ENCODE measurements at places on chromosomes 12 and 14. TPM values are rescaled to one million over a fixed set of nuclear protein-coding genes. Genes with fewer than 3 reads are reported as not detected.

GRCh38 chr12:12294215-12295005 lies 27.6 kb upstream of the LRP6 start:
- H3K27ac ChIP-seq: peak overlapping the region; percentile 59
- no peaks in the 10 kb centered on the region for H3K36me3 ChIP-seq
- peak; percentile 32 for DNase-seq
- no peaks in the 10 kb centered on the region for H3K27me3 ChIP-seq

DNA sequence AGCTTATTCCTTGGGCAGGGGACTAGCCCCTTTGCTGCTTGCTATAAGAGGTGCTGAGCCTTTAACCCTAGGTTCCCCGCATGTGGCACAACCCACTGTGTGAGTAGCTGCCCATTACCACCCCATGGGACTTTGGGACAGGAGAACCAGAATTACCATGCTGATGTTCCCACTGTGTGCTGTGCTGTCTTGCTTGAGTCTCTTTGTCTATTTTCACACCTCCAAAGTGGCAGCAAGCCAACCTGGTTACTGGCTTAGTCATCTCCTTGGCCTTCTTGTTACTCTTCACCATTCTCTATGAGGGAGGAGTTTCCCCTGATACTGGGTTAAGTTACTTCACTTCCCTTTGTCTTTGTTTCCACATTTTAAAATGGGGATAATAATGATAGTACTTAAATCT lies 73.4 kb upstream of the ETV6 start:
- no peaks in the 10 kb centered on the region for H3K36me3 ChIP-seq
- no peak overlapping the region for H3K4me3 ChIP-seq
- no peaks in the 10 kb centered on the region for H3K27me3 ChIP-seq
- DNase-seq: no peak
- H3K4me1 ChIP-seq: 0 out of 2 replicates have a peak, but pooled peaks cover 4% of the 10 kb centered on the region

DNA sequence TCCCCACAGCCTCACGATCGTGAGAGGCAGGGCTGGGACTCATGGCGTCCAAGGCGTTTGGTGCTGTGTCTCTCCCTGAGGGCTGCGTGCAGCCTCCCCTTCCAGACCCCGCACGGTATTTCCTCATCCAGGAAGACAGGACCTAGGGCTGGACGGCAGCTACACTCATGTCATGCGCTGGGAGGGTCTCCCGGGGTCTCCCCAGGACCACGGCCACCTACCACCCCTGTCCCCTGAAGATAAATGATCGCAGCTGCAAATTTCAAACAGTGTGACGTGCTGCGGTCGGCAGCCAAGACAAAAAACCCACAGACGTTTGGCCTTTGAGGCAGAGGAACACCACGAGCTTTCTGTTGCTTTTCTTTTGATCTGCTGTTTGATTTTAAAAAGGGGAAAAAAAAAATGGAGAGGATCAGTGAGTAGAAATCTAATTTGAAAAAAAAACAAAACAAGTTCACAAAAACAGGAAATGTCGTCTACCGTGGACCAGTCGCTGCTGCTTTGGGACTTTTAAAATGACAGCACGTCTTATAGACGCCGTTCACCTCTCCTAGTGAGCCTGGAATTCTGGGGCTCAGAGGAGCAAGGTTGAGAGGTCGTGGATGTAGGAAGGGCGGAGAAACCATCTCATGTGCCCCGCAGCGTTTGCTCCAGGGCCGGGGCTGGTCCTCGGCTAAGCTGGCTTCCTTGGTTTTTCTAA lies 237.6 kb downstream of the SLC41A2 start:
- peaks cover 8% of the 10 kb centered on the region for H3K4me1 ChIP-seq
- no peak for DNase-seq
- H3K4me3 ChIP-seq: no peak overlapping the region

Gene GNB3
- 3.6 TPM for polyA plus RNA-seq

Gene LMNTD1
- polyA plus RNA-seq: not detected

Gene KRT3
- not detected for polyA plus RNA-seq
